NCI-H345 (cell line): ENCODE measurements at places on chromosomes 5 and 9.
A peak's percentile ranks its signal among the peaks of the same experiment; 100 is the strongest.

- no peak for DNase-seq
Observed at GRCh38 chr9:17402309-17402708, 176.6 kb upstream of the SH3GL2 start.

DNA sequence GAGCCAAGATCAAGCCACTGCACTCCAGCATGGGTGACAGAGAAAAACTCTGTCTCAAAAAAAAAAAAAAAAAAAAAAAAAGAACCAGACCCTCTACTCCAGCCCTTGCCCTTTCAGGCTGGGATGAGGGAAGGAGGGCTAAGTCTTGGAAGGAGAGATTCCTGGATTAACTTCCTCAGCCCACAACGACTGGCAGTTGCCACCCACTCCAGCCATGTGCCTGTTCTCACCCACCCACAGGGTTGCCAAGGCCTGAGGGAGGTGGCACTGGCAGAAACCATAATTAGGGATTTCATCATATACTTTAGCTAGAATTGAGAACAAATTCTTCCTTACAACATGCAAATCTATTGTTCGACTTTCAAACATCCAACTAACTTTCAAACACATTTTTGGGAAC lies 87.8 kb upstream of the SLC30A5 start:
- DNase-seq, result no peak

DNA sequence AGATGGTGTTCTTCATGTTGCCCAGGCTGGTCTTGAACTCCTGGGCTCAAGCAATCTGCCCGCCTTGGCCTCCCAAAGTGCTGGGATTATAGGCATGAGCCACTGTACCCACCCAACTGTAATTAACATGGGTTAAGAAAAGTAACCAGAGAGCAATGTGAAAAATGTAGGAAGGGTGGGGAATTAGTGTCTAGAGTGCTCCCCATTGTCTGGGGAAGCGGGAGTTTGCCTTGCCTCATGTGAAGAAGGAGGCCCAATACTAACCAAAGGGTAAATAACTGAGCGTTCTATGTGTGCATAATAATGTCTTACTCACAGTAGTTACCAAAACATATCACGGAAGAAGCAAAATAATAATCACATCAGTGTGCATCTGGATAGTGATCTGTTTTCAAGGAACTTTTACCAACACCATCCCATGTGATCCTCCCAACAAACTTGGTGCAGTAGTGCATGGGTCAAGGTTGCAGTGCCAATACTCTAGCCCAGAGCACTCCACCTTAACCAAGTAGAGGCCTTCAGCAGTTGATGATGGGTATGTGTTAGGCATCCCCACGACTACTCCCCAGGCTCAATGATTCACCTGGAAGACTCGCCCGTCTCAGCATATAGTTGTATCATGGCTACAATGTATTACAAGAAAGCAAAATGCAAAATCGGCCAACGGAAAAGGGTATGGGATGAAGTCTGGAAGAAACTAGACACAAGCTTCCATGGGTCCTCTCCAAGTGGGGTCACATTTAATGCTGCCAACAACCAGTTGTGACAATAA lies 26.2 kb downstream of the GNAQ start:
- DNase-seq, result no peak

GRCh38 chr5:78766412-78766762 lies 117.8 kb upstream of the LHFPL2 start:
- DNase-seq, result no peak

DNA sequence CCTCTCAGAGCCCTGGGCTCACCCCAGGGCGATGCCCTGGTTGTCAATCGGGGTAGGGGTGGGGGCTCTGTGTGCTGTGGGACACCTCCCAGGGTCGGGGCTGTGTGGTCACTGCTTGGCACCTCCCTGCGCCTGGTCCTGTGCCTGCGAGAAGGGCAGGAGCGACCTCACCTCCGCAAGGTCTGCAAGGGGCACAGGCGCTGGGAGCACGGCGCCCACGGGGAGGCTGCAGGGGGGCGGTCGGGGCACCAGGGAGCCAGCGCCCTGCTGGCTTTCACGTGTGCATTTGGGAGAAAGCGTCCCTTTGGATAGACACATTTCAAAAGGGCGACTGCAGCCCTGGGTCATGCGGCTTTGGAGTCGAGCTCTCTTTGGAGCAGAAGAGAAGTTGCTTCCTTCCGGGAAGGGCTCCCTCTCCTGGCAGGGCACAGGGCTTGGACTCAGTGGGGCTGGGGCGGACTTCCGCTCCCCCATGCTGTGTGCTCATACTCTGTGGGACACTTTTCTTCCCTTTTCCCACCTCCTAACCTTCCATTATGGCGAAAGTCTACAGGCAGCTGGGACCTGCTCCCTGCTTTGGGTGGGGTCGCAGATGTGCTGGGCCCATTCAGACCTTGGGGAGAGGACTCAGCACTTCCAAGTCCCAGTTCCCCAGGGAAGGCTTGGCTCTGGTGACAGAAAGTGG lies 52.9 kb upstream of the SLC28A3 start:
- no peak for DNase-seq

GRCh38 chr9:130467316-130467715 lies 22.6 kb downstream of the ASS1 start:
- DNase-seq, result no peak

- DNase-seq, result no peak
Observed at GRCh38 chr9:4106081-4106759, 193.6 kb downstream of the GLIS3 start.

DNA sequence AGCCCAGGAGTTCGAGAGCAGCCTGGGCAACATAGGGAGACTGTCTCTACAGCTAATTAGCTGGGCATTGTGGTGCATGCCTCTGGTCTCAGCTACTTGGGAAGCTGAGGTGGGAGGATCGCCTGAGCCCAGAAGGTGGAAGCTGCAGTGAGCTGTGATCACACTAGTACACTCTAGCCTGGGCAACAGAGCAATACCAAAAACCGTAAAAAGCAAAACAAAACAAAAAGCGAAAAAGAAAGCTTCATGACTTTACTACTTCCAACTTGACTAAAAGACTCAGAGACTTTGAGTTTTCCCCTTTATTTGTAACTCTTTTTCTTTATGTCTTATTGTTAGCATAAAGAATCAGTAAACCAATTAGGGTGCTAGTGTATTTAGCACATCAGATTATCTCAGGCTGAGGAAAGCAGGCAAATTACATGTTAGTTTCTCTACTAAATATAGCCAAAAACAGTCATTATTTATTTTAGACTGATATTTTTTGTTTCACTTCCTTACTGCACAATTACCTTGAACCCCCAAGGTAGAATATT lies 5.4 kb downstream of the RAD17 start:
- no peak for DNase-seq

DNA sequence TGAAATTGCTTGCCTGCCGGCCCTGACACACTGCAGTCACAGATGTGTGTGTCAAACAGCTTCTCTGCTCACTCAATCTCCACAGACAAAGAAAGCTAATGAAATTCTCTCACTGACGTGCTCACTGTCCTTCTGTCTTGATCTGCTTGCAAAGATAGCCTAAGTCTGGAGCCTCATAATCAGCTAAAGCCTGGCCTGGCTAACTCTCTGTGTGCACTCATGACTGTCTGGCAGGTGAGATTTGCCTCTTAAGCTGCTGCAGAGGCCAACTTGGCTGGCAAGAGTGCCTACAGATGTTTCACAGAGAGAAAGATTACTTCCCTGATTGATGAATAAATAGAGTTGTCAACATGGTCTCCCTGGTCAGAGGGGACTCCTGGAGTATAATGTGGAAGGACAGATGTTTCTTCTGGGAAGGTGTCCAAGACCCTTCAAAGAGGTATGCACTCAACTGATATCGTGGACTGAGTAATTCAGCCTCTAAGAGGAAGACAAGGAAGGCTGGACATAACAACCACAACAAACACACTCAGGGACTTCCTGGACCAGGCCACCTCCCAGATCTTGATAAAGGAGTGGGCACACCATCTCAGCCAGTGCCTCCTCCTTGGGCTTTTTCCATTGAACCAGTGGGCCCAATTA lies 362.0 kb downstream of the SPOCK1 start:
- no peak for DNase-seq

- DNase-seq, result no peak
Observed at GRCh38 chr9:116181853-116182610, 28.4 kb downstream of the PAPPA start.

GRCh38 chr9:120431268-120431667 lies 148.7 kb downstream of the CDK5RAP2 start:
- no peak for DNase-seq

- peak; percentile 43 for DNase-seq
Observed at GRCh38 chr5:180649297-180650039, at the start of gene FLT4. TSS of gene FLT4 (minus strand) at chr5:180649600. CDS start at chr5:180649545, 55 bp downstream.

DNA sequence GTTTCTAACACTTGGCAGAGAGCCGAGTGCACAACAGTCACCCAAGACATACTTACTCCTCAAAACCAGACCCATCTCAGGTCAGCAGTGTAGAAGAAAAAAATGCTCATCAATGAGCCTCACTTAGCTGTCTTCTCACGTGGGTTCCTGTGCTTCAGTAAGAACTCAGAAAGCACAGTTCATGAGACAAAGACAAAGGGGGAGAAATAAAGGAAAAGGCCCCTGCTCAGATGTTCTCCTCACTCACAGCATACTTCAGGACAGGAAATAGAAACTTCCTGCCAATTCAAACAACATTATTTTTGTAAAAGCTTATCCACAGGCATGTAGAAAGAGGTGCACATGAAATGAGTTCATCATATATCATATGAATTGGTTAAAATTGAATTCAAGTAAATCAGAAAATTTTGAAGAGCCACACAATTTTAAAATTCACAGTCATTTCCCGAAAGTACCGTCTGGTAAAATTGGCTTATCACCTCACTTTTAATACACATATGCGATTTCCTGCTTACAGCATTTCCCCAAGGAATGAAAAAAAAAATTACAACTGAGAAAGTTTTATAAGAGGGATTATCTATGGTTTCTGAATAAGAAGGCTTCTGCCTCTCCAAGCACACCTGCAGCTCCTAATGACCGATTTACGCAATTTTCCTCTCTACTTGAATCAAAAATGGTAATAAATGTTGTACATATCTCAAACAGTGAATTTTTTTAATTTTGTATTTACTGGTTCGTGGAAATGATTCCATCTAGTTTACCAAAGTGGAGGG lies 328.3 kb downstream of the TMEM167A start:
- no peak for DNase-seq

DNA sequence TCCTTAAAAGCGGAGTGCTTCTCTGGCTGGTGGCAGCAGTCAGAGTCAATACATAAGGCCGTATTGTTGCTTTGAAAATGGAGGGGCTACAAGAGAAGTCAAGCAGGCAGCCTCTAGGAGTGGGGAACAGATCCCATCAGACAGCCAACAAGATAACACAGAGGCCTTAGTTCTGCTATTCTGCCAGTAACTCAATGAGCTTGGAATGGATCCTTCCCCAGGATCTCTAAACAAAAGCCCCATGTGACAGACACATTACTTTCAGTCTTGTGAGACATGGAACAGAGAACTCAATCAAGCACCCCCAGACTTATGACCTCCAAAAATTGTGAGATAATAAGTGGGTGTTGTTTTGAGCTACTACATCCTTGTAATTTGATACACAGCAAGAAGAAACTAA lies 158.6 kb downstream of the RFX3 start:
- DNase-seq, result no peak

DNA sequence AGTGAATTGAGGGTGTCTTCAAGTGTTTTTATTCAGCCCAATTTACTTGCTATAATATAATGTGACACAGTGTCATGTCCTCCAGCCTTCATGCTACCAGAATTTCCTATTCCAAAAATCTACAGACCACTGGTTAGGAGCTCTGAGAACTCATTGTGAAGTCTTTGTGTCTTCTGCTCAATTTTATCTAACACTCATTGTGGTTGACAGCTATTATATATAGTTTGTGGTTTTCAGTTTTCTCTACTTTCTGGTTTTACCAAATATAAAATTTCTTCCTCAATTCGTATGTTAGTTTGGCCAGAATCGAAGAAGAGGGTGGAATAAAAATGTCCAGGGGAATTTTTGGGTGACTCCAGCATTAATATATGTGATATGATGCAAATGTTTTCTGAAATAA lies 509.3 kb upstream of the NUDT12 start:
- DNase-seq, result no peak

- no peak for DNase-seq
Observed at GRCh38 chr9:28925157-28925556, 1351.9 kb upstream of the C9orf72 start.

DNA sequence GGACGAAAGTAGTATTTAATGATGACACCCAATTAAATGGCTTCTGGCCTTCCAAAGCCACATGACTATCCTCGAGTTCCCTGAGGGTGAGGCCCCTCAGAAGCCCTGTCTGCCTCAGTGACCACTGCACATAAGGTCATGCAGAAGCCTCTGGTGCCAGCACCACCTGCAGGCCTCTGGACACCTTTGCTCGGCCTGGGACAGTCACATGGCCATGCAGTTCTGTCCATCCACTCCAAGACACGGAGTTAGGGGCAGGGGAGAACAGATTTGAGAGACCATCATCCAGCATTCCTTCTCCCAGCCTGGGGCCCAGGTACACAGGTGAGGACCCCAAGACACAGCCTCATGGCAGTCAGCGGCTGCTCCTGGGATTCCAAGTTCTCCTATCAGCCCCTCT lies 145.0 kb downstream of the ROR2 start:
- DNase-seq, result no peak

DNA sequence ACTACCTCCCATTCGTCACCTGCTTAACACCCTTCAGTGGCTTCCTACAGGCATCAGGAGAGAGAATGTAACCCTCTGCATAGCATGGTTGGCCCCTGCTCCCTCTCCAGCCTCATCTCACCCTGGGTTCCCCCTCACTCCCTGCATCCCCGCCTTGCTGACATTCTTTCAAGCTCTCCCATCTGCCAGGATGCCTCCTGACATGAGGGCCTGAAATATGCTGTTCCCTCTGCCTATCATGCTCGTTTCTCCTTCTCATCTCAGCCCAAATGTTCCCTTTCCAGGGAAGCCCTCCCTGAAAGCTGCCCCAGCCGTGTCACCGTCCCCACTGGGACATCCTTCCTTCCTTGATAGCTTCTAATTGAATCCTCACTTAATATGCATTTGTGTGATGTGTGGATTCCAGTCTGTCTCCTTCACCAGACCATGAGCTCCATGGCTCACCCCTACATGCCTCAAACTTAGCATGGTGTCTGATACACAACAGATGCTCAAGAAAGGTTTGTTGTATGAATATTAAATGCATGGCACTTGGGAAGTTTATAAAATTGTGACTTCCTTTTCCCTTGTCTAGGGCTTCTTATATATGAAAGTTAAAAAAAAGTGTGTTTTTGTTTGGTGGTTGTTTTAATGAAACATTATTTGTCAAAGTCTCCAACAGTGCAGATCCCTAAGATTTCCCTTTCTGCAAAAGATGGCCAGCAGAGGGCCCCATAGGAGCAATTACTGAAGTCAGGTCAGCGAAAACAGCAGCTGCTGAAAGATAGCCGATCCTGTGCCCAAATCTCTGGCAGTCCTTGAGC lies 7.3 kb upstream of the C5orf58 start:
- DNase-seq, result peak; percentile 73

DNA sequence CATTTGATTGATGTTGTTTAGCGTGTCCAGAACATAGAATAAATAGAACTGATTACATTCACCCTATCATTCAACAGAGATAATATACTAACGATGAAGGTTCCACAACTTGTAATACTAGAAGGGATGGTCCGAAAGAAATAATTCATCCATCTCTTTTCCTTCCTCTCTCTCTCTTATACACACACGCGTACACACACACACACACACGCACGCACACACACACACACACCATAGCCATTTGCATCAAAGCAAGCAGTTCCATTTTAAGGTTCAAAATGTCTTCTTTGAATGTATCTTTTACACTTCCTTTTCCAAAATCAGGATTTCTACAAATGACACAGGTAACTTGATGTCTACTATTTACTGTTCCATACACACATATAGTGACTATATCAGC lies 887 bp downstream of the GDA start:
- no peak for DNase-seq
